ENCODE measurements at places on chromosomes 4 and X. TPM values are rescaled to one million over a fixed set of nuclear protein-coding genes. Genes with fewer than 3 reads are reported as not detected.

DNA sequence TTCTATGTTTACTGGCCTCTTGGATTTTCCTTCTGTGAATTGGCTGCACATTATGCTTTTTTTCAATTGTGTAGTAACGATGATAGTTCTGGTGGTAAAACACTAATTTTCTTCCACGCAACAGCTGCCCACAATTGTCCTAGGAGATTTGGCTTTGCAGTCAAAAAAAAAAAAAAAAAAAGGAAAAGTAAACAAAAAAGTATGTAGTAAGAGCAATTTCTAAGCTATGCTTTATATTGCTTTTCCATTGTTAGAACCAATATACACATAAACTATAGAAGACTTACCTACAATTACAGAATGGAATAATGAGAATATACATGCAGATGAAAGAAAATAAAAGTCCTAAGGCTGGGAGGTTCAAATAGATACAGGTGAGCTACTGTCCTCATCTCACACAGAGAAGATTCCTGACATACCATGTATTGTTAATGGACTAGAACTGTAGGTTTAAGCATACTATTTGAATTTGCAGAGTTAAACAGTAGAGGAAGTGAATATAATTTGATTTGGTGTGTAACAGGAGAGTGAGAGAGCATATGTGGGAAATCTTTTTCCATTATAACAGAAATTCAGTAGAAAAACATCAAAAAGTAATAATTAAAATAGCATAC lies 976.2 kb downstream of the RAB28 start:
- no peak for DNase-seq

TLR10 gene
- total RNA-seq: 0.22 TPM

DNA sequence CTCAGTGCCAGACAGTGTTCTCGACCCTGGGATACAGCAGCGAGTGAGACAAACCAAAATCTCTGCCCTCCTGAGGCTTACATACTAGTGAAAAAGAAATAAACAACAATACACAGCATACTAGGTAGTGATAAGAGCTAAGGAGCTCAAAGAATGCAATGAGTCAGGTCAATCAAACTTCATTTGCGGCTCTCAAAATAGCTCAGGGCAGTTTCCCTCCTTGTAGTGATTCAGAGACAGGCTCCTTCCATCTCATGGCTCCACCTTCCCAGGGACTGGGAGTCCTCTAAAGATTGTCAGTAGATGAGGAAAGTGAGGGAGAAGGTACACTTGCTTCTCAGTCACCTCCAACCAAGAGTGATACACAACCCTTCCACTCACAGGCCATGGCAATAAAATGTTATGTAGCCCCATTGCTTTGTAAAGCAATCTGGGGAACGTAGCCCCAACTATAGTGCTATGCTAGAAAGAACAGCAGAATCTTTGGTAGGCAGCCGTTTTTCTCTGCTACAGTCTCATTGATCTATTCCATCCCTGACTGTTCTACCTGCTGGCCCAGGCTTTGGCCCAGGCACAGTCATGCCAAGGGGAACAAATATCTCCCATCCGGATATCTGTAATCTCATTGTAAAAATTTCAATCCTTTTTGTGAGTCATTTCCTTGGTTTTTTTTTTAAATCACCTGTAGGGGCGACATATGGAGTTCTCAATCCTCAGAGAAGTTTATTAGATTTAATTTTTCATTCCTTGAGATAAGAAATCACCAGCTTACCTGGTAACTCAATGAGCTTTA lies 183.1 kb upstream of the S100G start:
- no peak for DNase-seq

GRCh38 chrX:107541244-107541643 lies 87.1 kb upstream of the PRPS1 start:
- DNase-seq: no peak

POLN gene
- total RNA-seq: 2.3 TPM

GRCh38 chr4:185237175-185237574 lies 27.8 kb downstream of the SNX25 start:
- DNase-seq: no peak

MAGEE2 gene
- total RNA-seq: not detected

RASSF6 gene
- not detected for total RNA-seq

ASB9 gene
- total RNA-seq: 0.46 TPM

Data from cardiac septum (tissue), 1 donor.